ENCODE measurements at places on chromosomes 1 and 21.

DNA sequence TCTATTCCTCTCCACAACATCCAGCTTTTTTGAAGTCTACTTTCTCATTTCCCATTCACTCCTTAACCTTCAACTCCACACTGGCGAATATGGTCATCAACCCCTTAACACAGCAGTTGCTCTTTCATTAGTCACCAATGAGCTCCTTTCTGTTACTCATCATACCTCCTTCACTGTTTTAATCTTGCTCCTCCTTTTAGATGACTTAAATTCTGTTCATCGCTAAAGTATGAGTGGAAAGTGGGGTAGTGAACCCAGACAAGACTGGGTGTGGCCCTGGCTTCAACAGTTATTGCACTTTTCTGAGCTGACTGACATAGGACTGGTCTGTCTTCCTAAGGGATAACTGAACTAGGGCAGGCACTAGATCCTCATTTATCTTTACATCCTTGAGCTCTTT is 51.3 kb downstream of the AKT3 start:
- DNase-seq, result peak; percentile 62

GRCh38 chr1:147505568-147505967 is 35.7 kb upstream of the BCL9 start:
- DNase-seq, result no peak

DNA sequence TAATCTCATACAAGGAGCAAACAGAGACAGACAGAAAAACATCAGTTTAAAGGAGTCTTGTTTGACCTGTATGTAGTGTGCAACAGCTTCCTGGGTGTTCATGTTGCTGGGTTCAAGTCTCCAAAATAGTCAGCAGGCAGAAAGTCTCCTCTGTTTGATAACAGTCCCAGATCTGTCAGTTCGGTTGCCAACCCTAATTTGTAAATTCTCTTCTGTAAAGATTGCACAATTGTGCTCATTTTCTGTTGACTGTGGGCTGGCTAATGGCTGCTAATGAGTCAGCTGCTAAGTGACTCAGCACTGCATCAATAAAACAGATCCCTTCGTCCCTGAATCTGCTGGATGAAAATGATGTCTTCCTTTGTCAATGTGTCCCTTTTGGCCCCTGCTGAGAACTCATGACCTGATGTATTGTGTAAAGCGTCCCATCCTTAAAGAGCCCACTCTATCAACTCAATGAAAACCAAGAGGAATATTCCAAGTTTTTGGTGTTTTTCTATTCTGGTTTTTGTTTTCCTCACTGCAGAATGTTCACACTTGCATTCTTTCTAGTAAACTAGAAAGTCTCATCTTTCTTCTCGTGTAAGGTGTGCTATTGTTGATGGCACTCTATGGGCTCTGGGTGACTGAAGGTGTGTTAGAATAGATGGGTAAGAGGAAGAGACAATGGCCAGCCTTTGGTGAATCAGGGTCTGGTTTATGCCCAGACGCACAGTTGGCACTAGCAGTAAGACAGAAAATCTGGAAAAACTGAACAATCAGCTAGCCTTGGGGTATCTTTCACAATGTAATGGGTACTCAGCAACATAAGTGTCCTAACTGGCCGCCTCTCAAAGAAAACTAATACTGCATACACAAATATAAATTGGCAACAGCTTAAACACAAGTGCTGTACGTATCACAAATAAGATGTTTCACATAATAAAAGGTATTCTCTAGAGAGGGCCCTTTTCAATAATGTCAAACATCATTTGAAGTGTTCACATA is 75.1 kb upstream of the SIPA1L2 start:
- peak; percentile 67 for DNase-seq

DNA sequence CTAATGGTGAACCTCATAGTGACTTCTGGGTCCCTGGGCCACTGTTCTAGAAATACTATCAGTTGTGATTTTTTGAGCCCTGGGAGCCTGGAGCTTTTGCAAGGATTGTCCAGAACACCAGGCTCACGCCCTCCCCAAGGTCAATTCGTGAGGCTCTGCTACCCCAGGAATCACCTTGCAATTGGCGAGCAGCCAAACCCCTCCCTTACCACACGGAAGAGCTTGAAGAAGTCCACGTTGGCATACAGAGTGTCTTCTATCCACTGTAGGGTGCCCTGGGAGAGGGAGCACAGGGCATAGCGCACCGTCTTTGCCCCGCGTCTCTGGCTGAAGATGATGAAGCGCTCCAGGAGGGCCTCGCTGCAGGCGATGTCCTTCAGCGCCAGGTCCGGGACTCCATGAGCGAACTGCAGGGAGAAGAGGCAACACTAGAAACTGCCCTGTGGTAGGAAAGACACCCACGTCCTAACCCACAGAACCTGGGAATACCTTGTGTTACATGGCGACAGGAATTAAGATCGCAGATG is 22.3 kb downstream of the ABCA4 start:
- DNase-seq, result no peak

DNA sequence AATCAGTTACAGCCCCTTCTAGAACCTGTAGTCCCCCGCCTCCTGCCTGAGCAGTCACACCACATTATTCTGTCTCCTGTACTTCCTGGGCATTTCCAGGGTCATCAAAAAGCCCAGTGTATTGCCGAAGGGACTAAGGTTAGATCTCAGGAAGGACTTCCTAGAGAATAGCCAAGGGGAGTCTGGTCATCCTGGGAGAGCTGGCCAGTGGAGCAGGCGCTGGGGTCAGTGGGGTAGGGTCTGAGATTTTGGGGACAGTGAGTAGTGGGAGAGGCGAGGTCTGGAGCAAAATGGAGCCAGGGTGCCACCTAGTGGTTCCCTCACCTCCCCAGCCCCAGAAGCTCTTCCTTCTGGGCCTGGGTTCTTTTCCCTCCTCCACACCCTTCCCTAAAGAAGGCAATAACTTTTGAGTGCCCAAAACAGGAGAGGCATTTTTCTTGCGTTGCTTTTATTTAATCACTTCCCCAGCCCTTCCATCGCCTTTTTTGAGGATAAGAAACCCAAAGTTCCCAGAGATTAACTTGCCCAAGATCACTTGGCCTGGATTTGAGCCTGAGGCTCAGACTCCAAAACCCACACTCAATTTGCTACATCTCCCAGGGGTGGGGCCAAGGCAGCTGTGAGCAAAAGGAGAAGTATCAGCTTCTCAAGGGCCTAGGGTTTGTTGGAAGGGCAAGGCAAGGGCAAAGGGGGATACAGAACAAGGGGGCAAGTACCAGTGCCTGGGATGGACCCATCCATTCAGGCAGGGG is 7.3 kb upstream of the PMVK start:
- DNase-seq, result no peak

- DNase-seq, result no peak
Measured at GRCh38 chr1:26858891-26859640, 3.9 kb upstream of the SFN start.

GRCh38 chr1:16921391-16922185 is at the start of gene CROCC:
Gene CROCC (plus strand): TSS chr1:16921931. CDS start chr1:16922019, 88 bp downstream.
- no peak for DNase-seq

GRCh38 chr1:62355095-62355494 is 35.9 kb upstream of the KANK4 start:
- no peak for DNase-seq

- peak; percentile 69 for DNase-seq
Measured at GRCh38 chr1:172902861-172903381, 147.8 kb downstream of the TNFSF18 start.

DNA sequence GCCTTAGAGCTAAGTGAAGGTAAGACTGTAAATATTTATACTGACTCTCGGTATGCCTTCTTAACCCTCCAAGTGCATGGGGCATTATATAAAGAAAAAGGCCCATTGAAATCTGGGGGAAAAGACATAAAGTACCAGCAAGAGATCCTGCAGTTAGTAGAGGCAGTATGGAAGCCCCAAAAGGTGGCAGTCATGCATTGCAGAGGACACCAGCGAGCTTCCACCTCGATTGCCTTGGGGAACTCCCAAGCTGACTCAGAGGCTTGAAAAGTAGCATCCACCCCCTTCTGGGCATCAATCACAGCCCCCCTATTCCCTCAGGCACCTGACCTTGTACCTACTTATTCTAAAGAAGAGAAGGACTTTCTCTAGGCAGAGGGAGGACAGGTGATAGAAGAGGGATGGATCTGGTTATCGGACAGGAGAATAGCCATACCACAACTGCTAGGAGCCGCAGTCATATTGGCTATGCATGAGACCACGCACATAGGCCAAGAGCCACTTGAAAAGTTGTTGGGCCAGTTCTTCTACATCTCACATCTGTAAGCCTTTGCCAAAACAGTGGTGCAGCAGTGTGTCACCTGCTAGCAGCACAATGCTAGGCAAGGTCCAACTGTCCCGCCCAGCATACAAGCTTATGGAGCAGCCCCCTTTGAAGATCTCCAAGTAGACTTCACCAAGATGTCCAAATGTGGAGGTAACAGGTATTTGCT is 19.4 kb downstream of the PLA2G2F start:
- DNase-seq, result no peak

DNA sequence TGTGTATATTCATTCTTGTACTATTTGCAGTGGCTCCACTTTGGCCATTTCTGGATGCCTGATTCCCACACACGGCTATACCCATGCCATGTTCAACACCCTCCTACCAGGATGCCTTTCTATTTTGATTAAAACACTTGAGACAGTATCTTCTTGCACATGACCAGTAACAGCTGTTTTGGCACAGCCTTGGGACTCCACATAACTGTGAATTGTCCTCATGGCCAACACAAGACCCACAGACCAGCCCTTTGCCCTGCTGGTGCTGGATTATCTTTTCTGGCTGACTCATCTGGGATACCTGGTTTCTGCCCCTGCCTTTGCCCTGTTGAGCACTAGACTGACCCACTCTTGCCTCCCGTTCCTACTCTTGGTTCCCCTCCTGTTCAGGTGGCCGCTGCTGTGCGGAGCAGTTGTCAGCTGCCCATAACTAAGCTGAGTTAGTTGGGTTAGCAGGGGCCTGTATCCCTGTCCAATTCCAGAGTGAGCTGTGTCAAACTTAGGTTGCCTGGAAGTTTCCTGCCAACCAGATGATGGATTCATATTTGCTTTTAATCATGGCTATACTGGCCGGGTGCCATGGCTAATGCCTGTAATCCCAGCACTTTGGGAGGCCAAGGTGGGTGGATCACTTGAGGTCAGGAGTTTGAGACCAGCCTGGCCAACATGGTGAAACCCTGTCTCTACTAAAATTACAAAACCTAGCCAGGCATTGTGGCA is 10.8 kb upstream of the EYA3 start:
- no peak for DNase-seq

- no peak for DNase-seq
Measured at GRCh38 chr21:44368711-44369446, 15.5 kb downstream of the TRPM2 start.
